ENCODE measurements at places on chromosomes 4 and X.

- DNase-seq, result no peak
Observed at GRCh38 chrX:15646543-15646942, 18.1 kb downstream of the CLTRN start.

DNA sequence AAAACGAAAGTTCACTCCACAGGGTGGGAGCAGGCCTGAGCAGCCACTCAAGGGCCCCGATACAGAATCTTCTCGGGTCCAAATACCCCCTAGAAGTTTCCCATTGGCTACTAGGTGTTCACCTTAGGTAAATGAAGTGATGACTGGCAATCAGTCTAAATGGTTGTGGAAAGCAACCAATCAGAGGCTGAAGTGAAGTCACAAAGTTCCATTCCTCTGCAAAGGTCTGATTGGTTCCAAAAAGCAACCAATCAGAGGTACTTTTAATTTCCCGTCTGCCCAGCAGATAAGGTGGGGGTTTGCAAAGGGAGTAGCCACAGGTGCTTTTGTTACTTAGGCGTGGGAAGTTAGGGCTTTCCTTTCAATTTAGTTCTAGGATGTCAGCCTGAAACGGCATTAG lies 58.2 kb upstream of the NKAP start:
- no peak for DNase-seq

DNA sequence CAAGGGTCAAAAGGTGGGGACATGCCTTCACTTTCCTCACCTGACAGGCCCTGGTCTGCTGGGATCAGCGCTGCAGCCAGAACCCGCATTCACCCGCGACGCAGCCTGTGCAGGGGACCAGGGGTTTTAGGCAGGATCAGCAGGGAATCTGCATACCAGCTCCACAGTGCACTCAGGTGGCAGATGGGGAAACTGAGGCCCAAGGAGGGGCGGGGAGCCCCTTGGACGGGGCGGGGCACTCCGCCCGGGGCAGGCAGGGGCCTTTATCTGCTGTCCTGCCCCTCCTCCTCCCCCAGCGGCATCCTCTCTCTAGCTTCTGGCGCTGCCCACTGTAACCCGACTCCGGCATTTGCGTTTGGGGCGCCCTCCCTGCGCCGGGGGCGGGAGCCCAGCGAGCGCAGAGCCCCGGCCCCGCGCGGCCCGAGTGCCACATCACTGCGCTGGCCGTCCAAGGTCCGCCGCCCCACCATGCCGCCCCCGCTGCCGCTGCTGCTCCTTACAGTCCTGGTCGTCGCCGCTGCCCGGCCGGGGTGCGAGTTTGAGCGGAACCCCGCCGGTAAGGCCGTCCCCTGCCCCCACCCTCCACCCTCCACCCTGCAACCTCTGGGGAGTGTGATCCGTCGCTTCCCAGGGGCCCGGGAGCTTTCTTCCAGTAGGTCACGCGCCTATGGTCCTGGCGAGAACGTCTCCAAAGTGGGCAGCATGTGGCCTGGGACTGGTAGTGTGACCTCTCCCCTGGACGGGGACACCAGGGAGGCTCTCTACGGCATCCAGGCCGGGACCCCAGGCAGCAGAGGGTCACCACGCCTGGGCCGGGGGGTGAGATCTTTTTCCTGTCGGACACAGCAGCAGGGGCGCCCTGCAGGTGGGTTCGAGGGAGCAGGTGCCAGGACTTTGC lies at the start of gene CPZ:
Gene CPZ, plus strand, starts transcription at position 400 of the 898 bp plus-strand sequence. Its CDS starts 69 bp downstream, at position 469.
- no peak for DNase-seq

- DNase-seq, result no peak
Observed at GRCh38 chr4:15659768-15660570, 4.8 kb upstream of the FBXL5 start.

GRCh38 chrX:7109049-7109531 lies 38.4 kb upstream of the STS start:
- no peak for DNase-seq

GRCh38 chrX:132843363-132843762 lies 115.1 kb downstream of the HS6ST2 start:
- DNase-seq, result no peak

DNA sequence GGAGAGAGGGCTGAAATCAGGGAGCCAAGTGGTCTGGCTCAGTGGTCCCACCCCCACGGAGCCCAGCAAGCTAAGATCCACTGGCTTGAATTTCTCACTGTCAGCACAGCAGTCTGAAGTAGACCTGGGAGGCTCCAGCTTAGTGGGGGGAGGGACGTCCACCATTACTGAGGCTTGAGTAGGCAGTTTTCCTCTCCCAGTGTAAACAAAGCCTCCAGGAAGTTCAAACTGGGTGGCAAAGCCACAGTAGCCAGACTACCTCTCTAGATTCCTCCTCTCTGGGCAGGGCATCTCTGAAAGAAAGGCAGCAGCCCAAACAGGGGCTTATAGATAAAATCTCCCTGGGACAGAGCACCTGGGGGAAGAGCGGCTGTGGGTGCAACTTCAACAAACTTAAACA lies 88.1 kb downstream of the NPFFR2 start:
- no peak for DNase-seq

Data from activated naive CD8-positive, alpha-beta T cell treated with anti-CD3 and anti-CD28 coated beads, Interleukin-2, amount 50 U/mL, for 16 hours (primary cell).